Neural progenitor cell (in vitro differentiated cells): ENCODE measurements at places on chromosomes 3 and 15. TPM values are rescaled to one million over a fixed set of nuclear protein-coding genes. Genes with fewer than 3 reads are reported as not detected.

CPN2 gene
- total RNA-seq, result not detected in 2 replicates

TERC gene
- 47.5 and 119 TPM in 2 replicates for total RNA-seq

ACOX2 gene
- total RNA-seq, result 4.3 and 7.6 TPM in 2 replicates

RPP25 gene
- total RNA-seq, result 2.5 and 7.2 TPM in 2 replicates

SGO1 gene
- total RNA-seq, result 48.2 and 59.2 TPM in 2 replicates

ROPN1 gene
- total RNA-seq, result not detected in 2 replicates

SPTSSB gene
- 1.1 and 1.2 TPM in 2 replicates for total RNA-seq

FOXB1 gene
- 7.3 and 9.6 TPM in 2 replicates for total RNA-seq

FGF12 gene
- total RNA-seq, result 6.6 and 7.0 TPM in 2 replicates

PRSS50 gene
- 0.28 and 1.9 TPM in 2 replicates for total RNA-seq

PIF1 gene
- 50.8 and 111 TPM in 2 replicates for total RNA-seq

RETNLB gene
- not detected in 2 replicates for total RNA-seq

SMCO1 gene
- not detected in 2 replicates for total RNA-seq

CISH gene
- total RNA-seq, result 0.32 and 0.90 TPM in 2 replicates

LMOD3 gene
- total RNA-seq, result not detected in 2 replicates

NEK4 gene
- 41.8 and 42.0 TPM in 2 replicates for total RNA-seq

ROBO2 gene
- total RNA-seq, result 12.3 and 15.0 TPM in 2 replicates
